ENCODE measurements at places on chromosomes 2 and 18. TPM values are rescaled to one million over a fixed set of nuclear protein-coding genes. Genes with fewer than 3 reads are reported as not detected.
A peak's percentile ranks its signal among the peaks of the same experiment; 100 is the strongest.

DNA sequence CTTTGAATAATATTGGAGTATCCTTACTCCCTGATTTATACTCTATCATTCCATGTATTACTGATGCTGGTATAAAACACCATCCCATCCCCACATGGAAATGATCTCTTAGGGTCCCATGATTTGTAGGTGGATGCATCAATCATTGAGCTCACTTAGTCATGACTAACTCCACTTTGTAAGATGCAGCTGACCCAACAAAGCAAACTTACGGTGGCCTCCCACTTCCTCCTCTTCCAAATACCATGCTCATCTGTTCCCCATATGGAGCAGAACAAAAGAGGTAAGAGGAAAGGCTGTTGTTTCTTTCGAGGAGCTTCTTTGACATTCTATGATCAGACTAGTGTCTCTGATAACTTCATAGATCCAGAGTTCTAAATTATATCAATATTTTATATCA, 640.2 kb upstream of the SLC39A10 start:
- H3K4me1 ChIP-seq = no peaks in the 10 kb centered on the region
- no peak overlapping the region for H3K27ac ChIP-seq
- H3K36me3 ChIP-seq = no peaks in the 10 kb centered on the region

DNA sequence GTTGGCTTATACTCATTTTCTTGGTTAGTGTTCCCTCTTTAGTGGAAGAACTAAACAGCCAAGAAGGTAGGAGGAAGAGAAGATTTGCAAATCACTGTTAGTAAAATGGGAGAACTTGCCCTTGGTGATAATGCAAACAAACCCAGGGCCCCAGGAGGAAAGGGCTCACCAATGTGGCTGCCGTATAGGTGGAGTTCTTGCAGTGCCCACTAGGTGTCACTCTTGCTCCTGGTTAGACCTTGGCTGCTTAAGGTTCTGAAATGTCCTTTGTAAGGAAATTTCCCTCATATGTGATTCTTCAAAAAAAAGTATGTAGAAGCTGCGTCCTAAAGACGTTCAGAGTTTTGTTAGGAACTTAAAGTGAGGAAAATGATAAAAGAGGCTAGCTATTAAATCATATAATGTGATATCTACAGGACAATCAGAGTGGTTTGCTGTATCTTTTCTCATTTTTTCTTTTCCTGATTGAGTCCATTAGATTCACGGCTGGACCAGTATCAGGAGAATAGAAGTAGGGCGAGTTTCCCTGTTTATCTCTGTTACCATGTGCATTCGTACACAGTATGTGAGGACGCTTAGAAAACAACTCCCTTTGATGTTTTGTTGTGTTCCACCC, 48.6 kb downstream of the RPIA start:
- no peak overlapping the region for H3K4me3 ChIP-seq
- peak; percentile 87 for DNase-seq
- peaks cover 35% of the 10 kb centered on the region for H3K36me3 ChIP-seq
- peaks cover 5% of the 10 kb centered on the region for H3K4me1 ChIP-seq
- no peak overlapping the region for H3K27ac ChIP-seq

GRCh38 chr2:217887841-217888701, 114.7 kb downstream of the TNS1 start:
- H3K27ac ChIP-seq = no peak overlapping the region
- no peaks in the 10 kb centered on the region for H3K4me1 ChIP-seq
- H3K4me3 ChIP-seq = no peak overlapping the region
- no peaks in the 10 kb centered on the region for H3K36me3 ChIP-seq
- no peak for DNase-seq
- no peaks in the 10 kb centered on the region for H3K27me3 ChIP-seq

GRCh38 chr2:111094691-111095090, 26.0 kb upstream of the BCL2L11 start:
- H3K4me1 ChIP-seq = no peaks in the 10 kb centered on the region
- no peaks in the 10 kb centered on the region for H3K27me3 ChIP-seq
- no peak for DNase-seq
- H3K4me3 ChIP-seq = no peak overlapping the region

- H3K27me3 ChIP-seq = no peaks in the 10 kb centered on the region
- H3K27ac ChIP-seq = no peak overlapping the region
- H3K36me3 ChIP-seq = no peaks in the 10 kb centered on the region
- H3K4me3 ChIP-seq = no peak overlapping the region
- DNase-seq = no peak
- H3K4me1 ChIP-seq = no peaks in the 10 kb centered on the region
Measured at GRCh38 chr2:206531996-206532543, 88.7 kb downstream of the ADAM23 start.

DNA sequence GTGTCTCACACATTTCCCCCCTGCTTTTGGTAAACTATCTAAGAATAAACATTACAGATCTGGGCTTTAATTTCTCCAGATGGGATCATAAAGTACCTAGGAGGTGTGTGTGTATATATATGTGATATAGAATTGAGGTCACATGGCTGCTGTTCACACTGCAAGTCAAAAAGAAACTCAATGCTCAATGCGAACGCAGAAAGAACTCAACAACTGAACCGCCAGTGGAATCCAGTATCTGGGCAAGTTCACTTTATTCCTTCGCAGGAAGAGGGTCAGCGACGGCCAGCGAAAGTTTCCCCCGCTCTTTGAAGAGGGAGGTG, 17.7 kb downstream of the POU3F3 start:
- H3K27me3 ChIP-seq = peaks cover 85% of the 10 kb centered on the region
- no peak overlapping the region for H3K4me3 ChIP-seq
- no peak for DNase-seq
- H3K4me1 ChIP-seq = peaks cover 20% of the 10 kb centered on the region
- H3K36me3 ChIP-seq = no peaks in the 10 kb centered on the region
- no peak overlapping the region for H3K27ac ChIP-seq

GRCh38 chr18:76425146-76426131, 69.6 kb downstream of the ZNF516 start:
- H3K27ac ChIP-seq = no peak overlapping the region
- no peaks in the 10 kb centered on the region for H3K27me3 ChIP-seq
- H3K4me1 ChIP-seq = no peaks in the 10 kb centered on the region
- H3K4me3 ChIP-seq = no peak overlapping the region
- no peak for DNase-seq

GRCh38 chr18:3541549-3542386, 91.8 kb downstream of the TGIF1 start:
- no peak overlapping the region for H3K4me3 ChIP-seq
- no peak overlapping the region for H3K27ac ChIP-seq
- no peaks in the 10 kb centered on the region for H3K27me3 ChIP-seq
- H3K4me1 ChIP-seq = no peaks in the 10 kb centered on the region

DNA sequence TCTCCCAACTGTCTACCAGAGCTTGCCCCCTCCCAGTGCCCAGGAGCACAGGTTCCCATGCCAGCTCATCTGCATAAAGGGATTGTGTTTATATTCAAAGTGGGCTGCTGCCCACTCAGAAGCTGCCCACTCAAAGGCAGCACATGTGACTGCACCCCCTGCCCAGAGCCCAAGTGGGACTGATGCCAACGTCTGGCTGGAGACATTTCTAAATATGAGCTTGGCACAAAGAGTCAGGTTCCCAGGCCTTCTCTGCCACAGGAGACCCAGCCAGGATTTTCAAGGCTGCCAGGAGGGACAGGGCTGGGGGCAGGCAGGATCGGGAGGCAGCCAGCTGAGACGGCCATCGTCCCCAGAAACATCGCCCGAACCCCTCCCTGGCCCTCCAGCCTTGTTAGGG, 67.1 kb downstream of the ZBTB7C start:
- DNase-seq = no peak
- H3K4me3 ChIP-seq = no peak overlapping the region
- no peaks in the 10 kb centered on the region for H3K36me3 ChIP-seq
- H3K4me1 ChIP-seq = no peaks in the 10 kb centered on the region
- H3K27me3 ChIP-seq = peaks cover 3% of the 10 kb centered on the region

DNA sequence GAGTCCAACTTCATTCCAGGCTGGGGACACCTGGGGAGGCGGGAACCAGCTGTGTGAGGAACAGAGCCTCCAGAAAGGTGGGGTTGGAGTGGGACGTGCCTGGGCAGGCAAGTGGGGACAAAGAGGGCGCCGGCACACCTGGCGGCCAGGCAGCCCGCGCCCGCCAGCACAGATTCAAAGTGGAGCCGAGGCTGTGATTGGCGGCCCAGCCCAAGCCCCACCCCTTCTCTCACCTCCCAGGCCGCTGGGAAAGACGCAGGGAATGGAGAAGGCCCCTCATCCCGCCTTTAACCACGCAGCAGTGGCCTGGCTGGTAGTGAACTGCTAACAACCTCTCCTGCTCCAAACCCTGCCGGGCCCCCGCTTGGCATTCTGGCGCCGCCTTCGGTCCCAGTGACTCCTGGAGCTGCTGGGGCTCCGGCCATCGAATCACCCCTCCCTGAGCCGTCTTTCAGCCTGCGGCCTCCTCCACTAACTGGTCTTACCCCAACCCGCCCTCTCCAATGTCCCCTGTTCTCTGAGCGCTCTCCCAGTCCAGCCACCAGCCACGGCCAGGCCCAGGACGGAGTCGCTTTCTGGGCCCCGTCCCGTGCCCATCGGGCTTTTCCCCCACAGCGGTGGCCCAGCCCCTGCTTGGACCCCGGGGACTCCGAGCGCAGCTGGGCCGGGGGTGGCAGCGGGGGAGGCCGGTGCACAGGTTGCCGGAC, 27.9 kb upstream of the PTMA start:
- peak overlapping the region; percentile 78 for H3K27ac ChIP-seq
- no peak for DNase-seq
- H3K4me1 ChIP-seq = peaks cover 40% of the 10 kb centered on the region
- H3K4me3 ChIP-seq = peak overlapping the region; percentile 43
- H3K36me3 ChIP-seq = no peaks in the 10 kb centered on the region

- H3K36me3 ChIP-seq = no peaks in the 10 kb centered on the region
- peaks cover 6% of the 10 kb centered on the region for H3K27me3 ChIP-seq
- no peak overlapping the region for H3K27ac ChIP-seq
- no peak overlapping the region for H3K4me3 ChIP-seq
- DNase-seq = no peak
- peaks cover 8% of the 10 kb centered on the region for H3K4me1 ChIP-seq
Measured at GRCh38 chr18:76592096-76592495, 97.1 kb upstream of the ZNF516 start.

GRCh38 chr18:8562919-8563318, 46.3 kb upstream of the RAB12 start:
- no peak overlapping the region for H3K27ac ChIP-seq
- H3K27me3 ChIP-seq = no peaks in the 10 kb centered on the region
- H3K4me3 ChIP-seq = no peak overlapping the region
- no peaks in the 10 kb centered on the region for H3K36me3 ChIP-seq
- H3K4me1 ChIP-seq = no peaks in the 10 kb centered on the region

DNA sequence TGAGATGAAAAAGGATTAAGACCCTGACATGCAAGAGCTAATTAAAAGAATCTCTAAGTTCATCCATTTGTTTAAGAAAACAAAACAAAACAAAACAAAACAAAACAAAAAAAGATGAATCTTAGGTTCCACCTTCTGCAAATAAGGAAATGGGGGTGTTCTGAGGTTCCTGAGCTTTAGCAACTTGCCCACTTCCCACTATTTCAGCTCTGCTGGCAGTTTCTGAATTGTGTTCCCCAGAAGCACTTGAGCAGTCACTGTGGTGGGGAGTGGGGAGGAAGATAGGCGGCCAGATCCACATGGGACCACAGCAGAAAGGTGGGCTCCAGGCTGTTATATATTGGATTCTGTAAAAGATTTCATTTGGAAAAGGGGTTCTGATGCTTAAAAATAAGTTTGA, 20.3 kb downstream of the INO80C start:
- H3K4me3 ChIP-seq = no peak overlapping the region
- no peaks in the 10 kb centered on the region for H3K27me3 ChIP-seq
- DNase-seq = no peak
- no peak overlapping the region for H3K27ac ChIP-seq
- no peaks in the 10 kb centered on the region for H3K4me1 ChIP-seq

DNA sequence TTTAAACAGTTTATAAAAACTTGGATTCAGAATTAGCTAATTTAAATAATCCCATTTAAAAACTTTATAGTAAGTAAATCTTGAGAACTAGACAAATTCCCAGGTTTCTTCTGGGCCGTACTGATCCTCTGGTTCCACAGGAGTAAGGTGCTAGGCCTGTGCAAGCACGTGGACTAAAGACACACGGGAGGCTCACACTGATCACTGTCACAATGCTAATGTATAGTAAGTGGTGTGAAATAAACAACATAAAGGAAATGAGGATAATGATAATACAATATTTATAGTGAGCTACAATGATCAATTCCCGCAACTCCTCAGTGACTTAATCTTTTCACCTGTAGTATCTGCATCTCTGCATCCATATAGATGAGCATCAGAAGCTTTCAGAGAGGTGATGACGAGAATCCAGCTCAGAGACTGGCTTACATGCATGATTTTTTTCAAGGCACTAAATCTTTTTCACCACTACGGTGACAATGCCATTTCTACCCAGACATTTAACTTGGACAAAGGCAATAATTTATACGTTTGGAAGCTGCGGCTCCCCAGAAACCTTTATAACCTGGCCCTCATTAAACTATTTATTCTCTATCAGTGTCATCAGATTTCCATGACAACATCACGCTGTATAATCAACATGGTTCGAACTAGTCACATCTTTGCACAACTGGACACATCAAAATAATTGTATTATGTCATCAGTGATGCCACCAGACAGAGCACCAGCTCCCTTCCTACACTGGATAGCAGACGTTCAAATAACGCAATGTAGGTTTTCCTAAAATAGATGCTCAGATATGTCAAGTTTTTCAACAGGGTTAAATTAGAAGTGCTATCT, 196.2 kb downstream of the ZNF385B start:
- no peaks in the 10 kb centered on the region for H3K36me3 ChIP-seq
- H3K27ac ChIP-seq = no peak overlapping the region
- H3K4me1 ChIP-seq = no peaks in the 10 kb centered on the region
- no peak overlapping the region for H3K4me3 ChIP-seq

DNA sequence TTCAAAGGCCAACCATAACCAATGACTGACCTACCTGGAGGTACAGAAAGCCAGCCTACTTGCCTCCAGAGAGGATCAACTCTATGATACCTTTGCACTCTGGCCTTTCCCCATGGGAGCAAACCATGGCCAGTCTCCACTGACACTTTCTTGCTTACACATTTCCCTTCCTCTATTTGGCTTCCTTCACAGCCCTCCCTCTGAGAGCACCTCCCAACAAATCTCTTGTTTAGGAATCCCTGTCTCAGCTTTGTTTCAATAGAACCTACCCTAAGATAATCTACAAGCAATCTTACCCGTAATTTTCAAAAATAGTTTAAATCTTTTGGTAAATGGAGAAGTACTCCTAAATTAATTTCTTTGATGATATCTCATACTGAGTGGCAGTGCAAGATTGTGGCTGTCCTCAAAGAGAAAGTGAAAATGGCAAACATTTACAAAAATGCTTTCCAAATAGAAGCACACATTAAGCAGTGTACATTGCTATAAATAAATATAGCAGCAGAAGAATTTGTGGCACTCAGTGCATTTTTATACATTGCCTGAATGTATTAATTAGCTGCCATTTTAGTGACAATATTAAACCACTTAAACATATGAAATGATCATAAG, 140.6 kb downstream of the CCDC148 start:
- H3K27me3 ChIP-seq = no peaks in the 10 kb centered on the region
- H3K4me1 ChIP-seq = no peaks in the 10 kb centered on the region
- no peak overlapping the region for H3K27ac ChIP-seq

GRCh38 chr2:193943406-193943960, 1713.5 kb upstream of the SLC39A10 start:
- H3K36me3 ChIP-seq = no peaks in the 10 kb centered on the region
- no peaks in the 10 kb centered on the region for H3K27me3 ChIP-seq
- H3K27ac ChIP-seq = no peak overlapping the region
- no peak overlapping the region for H3K4me3 ChIP-seq
- DNase-seq = no peak

- no peak overlapping the region for H3K27ac ChIP-seq
- no peaks in the 10 kb centered on the region for H3K36me3 ChIP-seq
- H3K4me3 ChIP-seq = no peak overlapping the region
- no peaks in the 10 kb centered on the region for H3K27me3 ChIP-seq
- H3K4me1 ChIP-seq = no peaks in the 10 kb centered on the region
Measured at GRCh38 chr2:178307650-178308049, 113.3 kb downstream of the OSBPL6 start.

TRABD2A gene
- 1.6 TPM for total RNA-seq

PER2 gene
- 3.0 TPM for total RNA-seq

LIMS3 gene
- total RNA-seq = 0.94 TPM

REG1B gene
- total RNA-seq = not detected

ZSWIM2 gene
- not detected for total RNA-seq

SLC16A14 gene
- total RNA-seq = 3.5 TPM

Data from thymus (tissue), 14 donors.